ENCODE measurements at places on chromosomes 5 and 9.

- DNase-seq, result no peak
- peaks cover 2% of the 10 kb centered on the region for H3K4me1 ChIP-seq
- H3K4me3 ChIP-seq, result no peak overlapping the region
- no peaks in the 10 kb centered on the region for H3K36me3 ChIP-seq
Observed at GRCh38 chr9:72154468-72155285, 5.4 kb downstream of the GDA start.

DNA sequence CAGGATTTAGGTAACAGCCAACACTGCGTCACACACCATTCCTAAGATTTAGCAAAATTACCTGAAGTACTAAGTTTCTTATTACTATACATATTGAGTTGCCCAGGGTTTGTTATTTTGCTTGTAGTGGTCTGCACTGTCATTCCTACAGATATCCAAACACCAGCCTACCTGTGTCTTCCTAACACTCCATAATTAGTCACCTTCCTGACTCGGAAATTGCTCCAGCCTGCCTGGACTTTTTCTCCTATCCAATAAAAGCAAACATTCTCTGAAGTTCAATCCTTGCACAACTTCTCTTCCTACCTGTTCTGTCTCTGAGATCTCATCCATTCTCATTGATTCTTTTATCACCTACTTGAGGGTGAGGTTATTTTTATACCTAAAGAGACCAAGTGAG is 243.9 kb downstream of the NR2F1-AS1 start:
- H3K36me3 ChIP-seq, result no peaks in the 10 kb centered on the region
- DNase-seq, result no peak
- no peaks in the 10 kb centered on the region for H3K27me3 ChIP-seq
- no peak overlapping the region for H3K4me3 ChIP-seq
- no peaks in the 10 kb centered on the region for H3K4me1 ChIP-seq
- H3K27ac ChIP-seq, result no peak overlapping the region

- no peak for DNase-seq
- no peak overlapping the region for H3K4me3 ChIP-seq
- H3K4me1 ChIP-seq, result no peaks in the 10 kb centered on the region
- H3K36me3 ChIP-seq, result no peaks in the 10 kb centered on the region
Observed at GRCh38 chr5:33260098-33260497, 180.7 kb upstream of the TARS1 start.

GRCh38 chr5:169548315-169548714 is 35.3 kb upstream of the SPDL1 start:
- no peak overlapping the region for H3K27ac ChIP-seq
- no peaks in the 10 kb centered on the region for H3K27me3 ChIP-seq
- H3K4me1 ChIP-seq, result peaks cover 4% of the 10 kb centered on the region
- H3K4me3 ChIP-seq, result no peak overlapping the region
- DNase-seq, result peak; percentile 31

DNA sequence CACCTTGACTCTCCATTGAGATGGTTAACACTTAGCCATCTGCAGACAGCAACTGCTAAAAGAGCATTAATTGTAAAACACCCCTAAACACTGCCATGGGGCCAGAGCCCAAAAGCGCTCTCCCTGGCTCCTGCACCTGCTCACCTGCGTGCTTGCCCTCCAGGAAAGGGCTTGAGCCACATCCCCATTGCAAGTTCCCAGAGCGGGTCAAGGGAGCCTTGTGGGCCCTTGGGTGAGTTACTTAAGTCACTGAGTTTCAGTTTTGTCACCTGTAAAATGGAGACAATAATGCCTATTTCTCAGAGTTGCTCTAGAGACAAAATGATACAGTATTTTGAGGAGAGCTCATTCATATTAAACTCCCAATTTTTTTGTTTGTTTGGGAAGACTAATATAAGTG is 967.8 kb downstream of the PTPRD start:
- H3K27ac ChIP-seq, result no peak overlapping the region
- no peak for DNase-seq
- peaks cover 2% of the 10 kb centered on the region for H3K4me1 ChIP-seq

DNA sequence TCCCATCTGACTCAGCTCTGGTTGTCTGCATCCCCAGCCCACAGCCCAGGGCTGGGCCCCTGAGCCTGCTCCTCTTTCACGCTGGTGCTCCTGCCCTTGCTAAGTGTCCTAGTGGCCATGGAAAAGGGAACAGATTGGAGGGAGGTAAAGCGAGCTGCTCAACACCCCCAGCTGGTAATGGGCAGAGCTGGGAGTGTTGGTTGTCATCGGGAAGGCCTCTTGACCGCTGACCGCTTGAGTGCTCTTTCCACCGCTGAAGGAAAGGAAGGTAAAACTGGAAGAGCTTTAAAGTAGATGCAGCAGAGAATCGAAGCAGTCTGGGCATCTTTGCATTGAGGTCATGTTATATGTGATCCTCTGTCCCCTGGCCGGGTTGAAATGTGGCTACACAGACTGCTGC is 60.2 kb downstream of the CRB2 start:
- DNase-seq, result no peak
- no peak overlapping the region for H3K27ac ChIP-seq
- H3K4me1 ChIP-seq, result no peaks in the 10 kb centered on the region
- no peak overlapping the region for H3K4me3 ChIP-seq
- H3K27me3 ChIP-seq, result no peaks in the 10 kb centered on the region

- no peak overlapping the region for H3K4me3 ChIP-seq
- no peaks in the 10 kb centered on the region for H3K36me3 ChIP-seq
- no peak overlapping the region for H3K27ac ChIP-seq
Observed at GRCh38 chr9:12778389-12778788, 3.6 kb downstream of the LURAP1L start.

DNA sequence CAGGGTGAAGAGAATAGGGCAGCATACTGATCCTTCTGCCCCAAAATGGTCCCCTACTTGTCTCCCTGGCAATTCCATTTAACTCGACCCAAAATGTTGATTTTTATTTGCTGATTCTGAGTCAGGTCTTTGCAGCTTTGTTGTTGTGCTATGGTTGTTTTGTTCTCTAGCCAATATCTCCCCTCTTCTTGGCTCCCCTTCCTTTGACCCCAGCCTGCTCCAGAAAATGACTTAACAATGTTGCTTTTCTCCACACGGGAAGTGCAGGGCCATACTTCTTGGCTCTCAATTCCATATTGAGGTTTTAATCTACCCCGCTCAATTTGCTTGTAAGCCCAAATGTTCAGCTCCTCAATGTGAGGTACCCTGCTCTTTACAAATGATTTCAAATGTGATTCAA is 330.0 kb downstream of the RASEF start:
- DNase-seq, result no peak
- no peaks in the 10 kb centered on the region for H3K4me1 ChIP-seq
- H3K36me3 ChIP-seq, result no peaks in the 10 kb centered on the region

- H3K27me3 ChIP-seq, result no peaks in the 10 kb centered on the region
- peak overlapping the region; percentile 65 for H3K27ac ChIP-seq
- peaks cover 26% of the 10 kb centered on the region for H3K4me1 ChIP-seq
- peak; percentile 75 for DNase-seq
- no peaks in the 10 kb centered on the region for H3K36me3 ChIP-seq
- no peak overlapping the region for H3K4me3 ChIP-seq
Observed at GRCh38 chr9:77710316-77710715, 62.2 kb upstream of the GNA14 start.

GRCh38 chr5:59079622-59080620 is 497.0 kb downstream of the RAB3C start:
- H3K27me3 ChIP-seq, result no peaks in the 10 kb centered on the region
- peaks cover 2% of the 10 kb centered on the region for H3K36me3 ChIP-seq
- peak; percentile 58 for DNase-seq
- H3K27ac ChIP-seq, result peak overlapping the region; percentile 82

- H3K27me3 ChIP-seq, result no peaks in the 10 kb centered on the region
- H3K27ac ChIP-seq, result no peak overlapping the region
- no peaks in the 10 kb centered on the region for H3K36me3 ChIP-seq
- DNase-seq, result peak; percentile 83
- H3K4me1 ChIP-seq, result peaks cover 19% of the 10 kb centered on the region
- no peak overlapping the region for H3K4me3 ChIP-seq
Observed at GRCh38 chr9:87714819-87715218, 11.1 kb upstream of the CTSL start.

DNA sequence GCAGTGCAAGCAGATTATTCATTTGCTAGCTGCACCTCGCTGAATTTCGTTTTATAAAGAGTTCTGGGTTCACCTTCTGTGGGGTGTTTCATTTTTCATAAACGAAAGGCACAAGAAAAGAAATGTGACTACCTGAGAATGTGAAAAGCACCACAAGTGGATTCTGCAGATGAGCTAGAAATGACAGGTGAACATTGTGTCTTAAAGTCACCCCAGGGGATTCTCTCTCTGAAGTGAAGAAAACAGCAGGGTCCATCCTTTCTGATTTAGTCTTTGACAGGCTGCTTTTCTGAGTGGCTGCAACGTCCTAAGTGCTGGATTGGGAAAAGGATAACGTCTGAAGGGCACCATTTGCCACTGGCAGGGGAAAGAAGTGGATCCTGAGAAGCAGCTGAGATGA is 469.3 kb downstream of the SPATA31D1 start:
- H3K36me3 ChIP-seq, result no peaks in the 10 kb centered on the region
- H3K4me3 ChIP-seq, result no peak overlapping the region
- H3K27me3 ChIP-seq, result no peaks in the 10 kb centered on the region
- no peak for DNase-seq
- no peaks in the 10 kb centered on the region for H3K4me1 ChIP-seq

- H3K27me3 ChIP-seq, result no peaks in the 10 kb centered on the region
- no peak overlapping the region for H3K27ac ChIP-seq
- H3K4me3 ChIP-seq, result no peak overlapping the region
- DNase-seq, result no peak
Observed at GRCh38 chr9:5947912-5948311, 57.2 kb downstream of the MLANA start.

- no peak for DNase-seq
- H3K27ac ChIP-seq, result no peak overlapping the region
- H3K4me1 ChIP-seq, result peaks cover 5% of the 10 kb centered on the region
- H3K36me3 ChIP-seq, result no peaks in the 10 kb centered on the region
- no peaks in the 10 kb centered on the region for H3K27me3 ChIP-seq
Observed at GRCh38 chr9:4126184-4126865, 173.5 kb downstream of the GLIS3 start.

GRCh38 chr9:123761905-123762605 is 167.9 kb downstream of the DENND1A start:
- H3K4me3 ChIP-seq, result no peak overlapping the region
- no peaks in the 10 kb centered on the region for H3K36me3 ChIP-seq
- DNase-seq, result no peak
- H3K27me3 ChIP-seq, result no peaks in the 10 kb centered on the region
- H3K4me1 ChIP-seq, result peaks cover 3% of the 10 kb centered on the region
- no peak overlapping the region for H3K27ac ChIP-seq

- H3K36me3 ChIP-seq, result no peaks in the 10 kb centered on the region
- peaks cover 3% of the 10 kb centered on the region for H3K4me1 ChIP-seq
- no peak overlapping the region for H3K27ac ChIP-seq
- no peaks in the 10 kb centered on the region for H3K27me3 ChIP-seq
- no peak for DNase-seq
Observed at GRCh38 chr9:82498541-82499317, 510.2 kb downstream of the SPATA31D1 start.

- no peaks in the 10 kb centered on the region for H3K4me1 ChIP-seq
- no peak overlapping the region for H3K4me3 ChIP-seq
- no peak overlapping the region for H3K27ac ChIP-seq
- no peaks in the 10 kb centered on the region for H3K36me3 ChIP-seq
Observed at GRCh38 chr5:5781335-5781734, 358.9 kb downstream of the ICE1 start.

- H3K27me3 ChIP-seq, result no peaks in the 10 kb centered on the region
- DNase-seq, result no peak
- H3K36me3 ChIP-seq, result no peaks in the 10 kb centered on the region
Observed at GRCh38 chr5:148267962-148268361, 632 bp upstream of the SPINK13 start.

GRCh38 chr5:158819840-158820620 is 279.7 kb downstream of the EBF1 start:
- H3K36me3 ChIP-seq, result no peaks in the 10 kb centered on the region
- H3K27me3 ChIP-seq, result peaks cover 2% of the 10 kb centered on the region
- H3K4me3 ChIP-seq, result no peak overlapping the region
- H3K4me1 ChIP-seq, result no peaks in the 10 kb centered on the region
- no peak overlapping the region for H3K27ac ChIP-seq
- no peak for DNase-seq

DNA sequence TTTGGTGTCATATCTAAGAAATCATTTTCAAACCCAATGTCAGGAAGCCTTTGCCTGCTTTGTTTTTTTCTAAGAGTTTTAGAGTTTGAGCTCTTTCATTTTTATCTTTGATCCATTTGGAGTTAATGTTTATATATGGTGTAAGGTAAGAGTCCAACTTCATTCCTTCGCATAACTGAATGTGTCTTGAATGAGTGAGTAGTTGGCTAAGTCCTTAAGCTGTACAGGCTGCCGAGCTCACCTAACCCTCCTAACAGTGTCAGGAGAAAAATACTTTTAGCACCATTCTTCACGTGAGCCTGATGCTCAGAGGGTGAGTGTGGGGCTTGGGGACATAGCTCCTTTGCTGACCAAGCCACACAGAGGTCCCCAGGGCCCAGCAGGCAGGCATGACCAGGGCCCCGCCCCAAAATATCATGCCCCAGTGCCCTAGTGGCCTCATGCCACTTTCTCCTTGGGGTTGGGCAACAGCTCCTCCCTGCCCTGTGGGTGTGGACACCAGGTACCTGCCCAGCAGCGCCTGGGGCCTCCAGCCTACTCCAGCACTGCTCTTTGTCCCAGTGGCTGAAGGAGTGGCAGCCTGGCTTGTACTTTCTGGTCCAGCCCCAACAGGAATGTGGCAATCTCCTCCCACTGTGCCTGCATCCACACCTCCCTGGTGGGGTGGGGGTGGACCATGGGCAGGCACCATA is 17.2 kb downstream of the PPARGC1B start:
- H3K27me3 ChIP-seq, result no peaks in the 10 kb centered on the region
- DNase-seq, result peak; percentile 57

- H3K4me3 ChIP-seq, result no peak overlapping the region
- H3K4me1 ChIP-seq, result no peaks in the 10 kb centered on the region
- H3K27ac ChIP-seq, result no peak overlapping the region
- H3K36me3 ChIP-seq, result peaks cover 10% of the 10 kb centered on the region
Observed at GRCh38 chr9:104808035-104808614, 44.2 kb downstream of the NIPSNAP3B start.

- H3K36me3 ChIP-seq, result no peaks in the 10 kb centered on the region
- H3K4me1 ChIP-seq, result peaks cover 20% of the 10 kb centered on the region
- DNase-seq, result no peak
- no peak overlapping the region for H3K4me3 ChIP-seq
Observed at GRCh38 chr5:149481485-149481884, 69.8 kb downstream of the CSNK1A1 start.

DNA sequence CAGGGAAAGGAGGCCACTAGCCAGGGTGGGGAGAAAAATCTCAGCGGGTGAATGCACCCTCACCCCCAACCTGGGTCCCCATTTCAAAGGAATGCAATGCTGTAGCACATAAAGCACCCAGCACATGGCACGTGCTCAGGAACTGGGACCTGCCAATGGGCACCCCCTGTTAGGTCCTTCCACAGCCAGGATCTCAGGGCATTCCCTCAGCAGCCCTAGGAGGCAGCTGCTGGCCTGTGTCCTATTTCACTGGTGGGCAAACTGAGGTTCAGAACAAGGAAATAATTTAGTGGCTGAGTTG is 8.8 kb downstream of the DNM1 start:
- H3K36me3 ChIP-seq, result no peaks in the 10 kb centered on the region
- DNase-seq, result no peak
- H3K27ac ChIP-seq, result no peak overlapping the region
- peaks cover 7% of the 10 kb centered on the region for H3K4me1 ChIP-seq
- no peaks in the 10 kb centered on the region for H3K27me3 ChIP-seq
